ENCODE measurements at places on chromosomes 2 and 18.

DNA sequence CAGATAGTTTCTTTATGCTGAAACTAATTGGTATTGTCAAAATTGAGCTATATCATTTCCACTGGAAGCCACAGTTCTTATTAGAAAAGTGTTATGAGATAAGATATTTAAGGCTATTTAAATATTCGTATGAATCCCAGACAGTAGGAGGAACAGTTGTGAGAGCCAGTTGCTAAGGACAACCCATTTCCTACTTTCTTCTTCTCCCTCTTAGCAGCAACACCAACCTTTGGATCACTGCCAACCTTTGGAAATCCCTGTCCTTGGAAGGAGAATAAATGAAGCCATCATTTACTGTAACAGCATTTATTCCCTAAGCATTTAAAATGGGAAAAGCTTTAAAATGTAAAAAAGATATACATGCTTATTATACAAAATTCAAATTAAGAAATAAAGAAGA lies 85.8 kb downstream of the PLCL1 start:
- DNase-seq, result no peak

DNA sequence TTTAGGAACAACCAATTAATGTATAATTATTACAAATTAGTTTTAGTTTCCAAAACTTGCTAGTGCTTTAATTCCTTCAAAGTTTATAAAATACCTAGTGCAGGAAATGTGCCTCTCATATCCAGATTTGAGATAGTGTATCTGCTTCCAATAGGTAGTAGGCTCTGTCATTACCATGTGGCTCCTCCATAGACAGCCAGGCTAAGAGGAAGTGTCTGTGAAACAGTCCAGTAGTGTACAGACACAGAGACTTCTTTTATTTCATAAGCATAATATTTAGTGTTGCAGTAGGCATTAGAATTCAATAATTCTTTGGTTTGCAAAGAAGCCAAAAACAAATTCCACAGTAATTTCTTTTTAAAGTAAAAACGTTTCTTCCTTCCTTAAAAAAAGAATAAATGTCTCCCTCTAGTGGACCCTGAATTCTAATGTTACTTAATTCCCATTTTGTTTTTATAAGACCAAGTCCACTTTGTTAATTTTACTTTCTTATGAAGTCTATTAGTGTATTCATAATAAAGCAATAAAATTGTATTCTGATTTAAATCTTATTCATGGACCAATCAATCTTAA lies 101.2 kb downstream of the NEB start:
- no peak for DNase-seq

GRCh38 chr2:106882673-106883072 lies 3.3 kb downstream of the ST6GAL2 start:
- DNase-seq, result no peak

DNA sequence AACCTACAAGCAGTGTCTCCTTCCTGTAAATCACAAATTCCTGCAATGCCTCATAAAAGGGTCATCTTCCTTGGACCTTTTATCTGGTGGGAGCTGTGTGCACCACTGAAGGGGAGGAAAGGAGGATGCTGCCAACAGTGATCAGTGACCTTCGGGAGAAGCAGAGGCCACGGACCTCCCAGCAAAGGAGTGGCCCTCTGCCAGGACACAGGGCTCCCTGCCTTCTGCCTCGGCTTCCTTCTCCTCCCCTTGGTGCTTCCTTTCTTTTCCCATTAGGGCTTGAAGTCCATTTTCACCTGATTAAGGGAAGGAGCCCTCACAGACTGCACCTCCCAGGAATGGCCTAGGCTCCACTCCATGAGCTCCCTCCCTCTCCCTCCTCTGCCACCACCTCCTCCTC lies 85.3 kb upstream of the ITGA6 start:
- no peak for DNase-seq

- DNase-seq, result no peak
Observed at GRCh38 chr2:198040835-198041234, 236.4 kb downstream of the PLCL1 start.

GRCh38 chr18:22844628-22845027 lies 88.5 kb upstream of the RBBP8 start:
- DNase-seq, result no peak

DNA sequence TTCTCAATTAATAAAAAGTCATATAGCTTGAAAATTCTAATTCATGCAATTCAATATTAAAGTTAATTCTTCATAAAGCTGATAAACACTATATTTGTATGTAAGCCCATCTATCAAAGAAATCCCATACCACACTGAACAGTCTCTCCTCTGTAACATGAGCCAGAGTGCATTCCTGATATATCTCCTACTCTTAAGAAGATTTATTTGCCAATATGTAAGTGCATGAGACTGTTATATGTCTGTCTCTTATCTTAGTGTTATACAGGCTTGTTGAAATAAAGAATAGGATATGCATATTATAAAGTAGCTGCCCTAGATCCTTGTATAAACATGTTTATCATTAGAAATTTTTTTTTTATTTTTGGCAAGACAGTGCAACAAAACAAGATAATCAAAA lies 40.4 kb upstream of the TTC32 start:
- DNase-seq, result no peak

GRCh38 chr2:68512326-68512725 lies 44.9 kb downstream of the APLF start:
- no peak for DNase-seq
